ENCODE measurements at places on chromosomes 5 and 9.
A peak's percentile ranks its signal among the peaks of the same experiment; 100 is the strongest.

GRCh38 chr9:34957492-34958410 is at the start of gene PHF24:
Gene PHF24, plus strand, starts transcription at chr9:34958285. Its CDS starts 13,014 bp downstream, at chr9:34971299.
- DNase-seq: peak; percentile 15

- no peak for DNase-seq
Measured at GRCh38 chr5:96094904-96095303, 133.3 kb upstream of the ELL2 start.

DNA sequence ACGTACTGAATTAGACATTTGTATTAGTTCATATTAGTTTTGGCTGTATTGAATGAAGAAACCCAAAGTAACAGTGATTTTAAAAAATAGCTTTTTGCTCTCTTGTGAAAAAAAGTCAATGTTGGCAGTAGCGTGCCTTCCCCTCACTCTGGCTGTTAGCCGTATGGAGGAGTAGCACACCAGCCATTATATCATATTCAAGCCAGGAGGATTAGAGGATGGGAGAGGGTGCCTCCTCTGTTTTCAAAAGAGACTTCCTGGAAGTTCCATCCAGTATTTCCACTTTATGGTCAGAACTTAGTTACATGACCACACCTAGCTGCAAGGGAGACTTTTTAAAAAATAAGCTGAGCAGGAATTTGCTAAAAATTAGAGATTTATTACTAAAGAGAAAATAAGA is 41.2 kb downstream of the GPR21 start:
- DNase-seq: no peak

GRCh38 chr5:146073239-146073900 is 32.0 kb downstream of the PLAC8L1 start:
- no peak for DNase-seq

Data from hepatic stellate cell (primary cell).